Spleen (tissue), 13 donors: ENCODE measurements at places on chromosomes 1 and 21. TPM values are rescaled to one million over a fixed set of nuclear protein-coding genes. Genes with fewer than 3 reads are reported as not detected.

ZNF648 gene
- polyA plus RNA-seq, result not detected

ACTL8 gene
- not detected for polyA plus RNA-seq

KRTAP19-3 gene
- not detected for polyA plus RNA-seq

C1orf116 gene
- polyA plus RNA-seq, result 0.10 TPM

CHI3L1 gene
- polyA plus RNA-seq, result 40.8 TPM

ABCG1 gene
- 14.6 TPM for polyA plus RNA-seq

NBPF4 gene
- not detected for polyA plus RNA-seq

KCNA3 gene
- polyA plus RNA-seq, result 1.4 TPM

PGLYRP3 gene
- polyA plus RNA-seq, result not detected

CHAF1B gene
- 1.4 TPM for polyA plus RNA-seq

VWA1 gene
- polyA plus RNA-seq, result 12.7 TPM

KCNJ15 gene
- polyA plus RNA-seq, result 0.27 TPM

MPC2 gene
- 46.1 TPM for polyA plus RNA-seq

CLDN19 gene
- not detected for polyA plus RNA-seq

LDLRAD1 gene
- polyA plus RNA-seq, result not detected

DMBX1 gene
- not detected for polyA plus RNA-seq

COL11A1 gene
- 1.0 TPM for polyA plus RNA-seq

NCF2 gene
- polyA plus RNA-seq, result 34.7 TPM

EFCAB7 gene
- 3.1 TPM for polyA plus RNA-seq

KRTAP13-1 gene
- polyA plus RNA-seq, result not detected

IL12RB2 gene
- polyA plus RNA-seq, result 0.58 TPM

ALX3 gene
- polyA plus RNA-seq, result 0.10 TPM

RAB25 gene
- 0.45 TPM for polyA plus RNA-seq

DNAJC6 gene
- 0.20 TPM for polyA plus RNA-seq

RYR2 gene
- 0.12 TPM for polyA plus RNA-seq

S100A2 gene
- polyA plus RNA-seq, result 2.8 TPM
